CD4-positive, alpha-beta T cell treated with Interferon gamma for 1 hour (primary cell): ENCODE measurements at places on chromosomes 16 and 17.

DNA sequence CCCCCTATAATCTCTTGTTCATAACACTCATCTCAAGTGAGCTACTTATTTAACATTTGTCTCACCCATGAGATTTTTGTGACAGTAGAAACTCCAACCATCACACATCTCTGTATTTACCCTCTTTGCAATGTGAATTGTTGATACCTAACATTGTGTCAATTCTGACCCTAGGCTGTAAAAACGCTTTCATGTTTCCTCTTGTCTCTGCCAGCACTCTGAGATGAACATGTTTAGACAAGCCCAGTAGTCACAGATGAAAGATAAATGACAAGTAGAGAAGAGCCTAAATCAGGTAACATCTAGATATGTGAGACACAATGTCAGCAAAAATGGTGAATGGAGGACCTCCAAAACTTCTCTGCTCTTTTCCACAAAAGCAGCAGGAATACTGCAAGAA is 1254.5 kb upstream of the GOT2 start:
- no peak for DNase-seq

GRCh38 chr17:80789356-80789902 is 202.2 kb upstream of the CHMP6 start:
- no peak for DNase-seq

DNA sequence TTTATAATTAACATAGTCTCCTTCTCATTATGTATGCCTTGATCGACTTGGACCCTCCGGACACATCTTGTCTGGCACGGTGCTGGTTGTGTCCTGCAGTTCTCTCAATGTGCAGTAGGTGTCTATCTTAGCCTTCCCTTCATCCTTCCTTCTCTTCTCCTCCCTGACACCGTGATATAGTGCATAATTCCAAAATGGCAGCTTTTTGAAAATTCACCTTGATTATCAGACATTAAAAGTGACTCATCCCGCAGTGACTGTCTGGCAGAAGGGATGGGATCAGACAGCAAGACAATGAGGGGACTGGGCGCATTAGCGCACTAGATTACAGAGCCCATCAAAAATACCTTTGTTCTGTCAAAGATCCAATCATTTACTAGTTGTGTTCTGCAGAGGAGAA is 70.0 kb upstream of the PMFBP1 start:
- no peak for DNase-seq

DNA sequence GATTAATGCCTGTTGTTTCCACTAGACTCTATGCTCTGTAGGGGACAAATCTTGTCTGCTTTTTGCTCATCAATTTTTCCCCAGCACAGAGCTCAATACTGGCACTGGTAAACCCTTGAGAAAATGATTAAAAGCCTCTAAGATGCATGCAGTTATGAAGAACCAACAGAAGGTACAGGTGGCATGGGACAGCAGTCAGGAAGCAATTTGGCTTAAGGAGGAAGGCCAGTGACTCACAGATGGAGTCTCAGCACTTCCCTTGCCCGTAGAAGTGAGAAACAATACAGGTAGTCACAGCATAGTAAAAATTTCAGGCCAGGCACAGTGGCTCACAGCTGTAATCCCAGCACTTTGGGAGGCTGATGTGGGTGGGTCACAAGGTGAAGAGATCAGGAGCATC is 504.7 kb upstream of the RBFOX1 start:
- DNase-seq, result no peak

DNA sequence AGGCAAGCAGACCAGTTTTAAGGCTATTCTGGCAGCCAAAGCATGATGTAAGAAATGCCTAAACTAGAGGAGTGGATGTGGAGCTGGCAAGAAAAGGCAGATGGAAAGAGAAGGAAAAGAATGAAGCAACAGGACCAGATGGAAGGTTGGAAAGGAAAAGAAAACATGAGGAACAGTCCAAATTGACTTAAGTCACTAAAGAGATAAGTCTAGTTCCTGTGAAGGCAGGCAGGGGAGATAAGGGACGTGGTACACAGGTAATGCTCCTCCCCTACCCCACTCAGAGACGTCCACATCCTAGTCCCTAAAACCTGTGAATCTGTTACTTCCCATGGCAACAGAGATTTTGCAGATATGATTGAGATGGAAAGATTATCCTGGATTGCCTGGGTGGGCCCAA is 43.5 kb downstream of the TEX2 start:
- no peak for DNase-seq

GRCh38 chr17:3583456-3583855 is 25.8 kb downstream of the TRPV1 start:
- no peak for DNase-seq
